Hippocampal formation (tissue), 2 donors: ENCODE measurements at places on chromosomes 4 and X.
A peak's percentile ranks its signal among the peaks of the same experiment; 100 is the strongest.

DNA sequence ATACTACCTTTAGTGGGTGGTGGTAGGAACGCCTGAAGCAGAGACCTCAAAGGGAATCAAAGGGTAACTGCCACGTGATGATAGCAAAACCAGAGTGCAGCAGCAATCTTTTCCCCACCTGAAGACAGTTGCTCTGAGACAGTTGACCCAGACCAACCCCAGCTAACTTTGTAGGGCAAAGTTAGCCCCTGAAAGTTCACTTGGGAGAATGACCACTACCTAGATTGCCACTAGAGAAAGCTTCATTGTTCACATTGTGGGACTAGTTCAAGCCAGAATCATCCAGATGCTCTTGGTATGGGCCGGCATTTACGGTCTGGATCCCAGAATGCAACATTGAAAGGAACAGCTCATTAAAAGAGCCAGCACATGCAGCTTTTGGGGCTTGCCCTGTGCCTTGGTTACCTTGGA lies 4.1 kb downstream of the SEPTIN6 start:
- no peak for DNase-seq

- DNase-seq = no peak
Observed at GRCh38 chr4:93908778-93909177, 80.2 kb downstream of the ATOH1 start.

GRCh38 chr4:44162538-44163270 lies 285.9 kb downstream of the KCTD8 start:
- DNase-seq = no peak

GRCh38 chr4:168731006-168731636 lies 234.3 kb downstream of the PALLD start:
- no peak for DNase-seq

GRCh38 chr4:143215873-143216272 lies 31.2 kb downstream of the USP38 start:
- DNase-seq = no peak

DNA sequence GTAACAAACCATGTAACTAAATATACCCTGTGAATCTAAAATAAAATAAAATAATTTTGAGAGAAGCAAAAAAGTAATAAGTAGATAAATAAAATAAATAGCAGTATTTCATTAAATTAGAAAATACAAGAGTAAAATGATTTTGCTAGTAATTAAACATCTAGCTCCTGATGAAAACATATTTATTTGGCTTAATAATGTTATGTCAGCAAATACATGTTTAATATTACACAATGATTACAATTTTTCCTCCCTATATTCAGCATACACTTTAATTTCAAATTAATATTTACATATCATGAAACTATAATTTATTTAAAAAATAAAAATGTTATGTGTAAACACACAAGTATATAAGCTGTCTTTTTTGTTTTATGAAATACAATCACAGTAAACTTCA lies 697.1 kb downstream of the GRID2 start:
- DNase-seq = no peak

- DNase-seq = no peak
Observed at GRCh38 chrX:119398974-119399771, at the start of gene SLC25A43. Gene SLC25A43, plus strand, starts transcription at chrX:119399336. Its CDS starts 68 bp downstream, at chrX:119399404.

GRCh38 chr4:143986180-143986579 lies 33.0 kb downstream of the GYPB start:
- DNase-seq = no peak

DNA sequence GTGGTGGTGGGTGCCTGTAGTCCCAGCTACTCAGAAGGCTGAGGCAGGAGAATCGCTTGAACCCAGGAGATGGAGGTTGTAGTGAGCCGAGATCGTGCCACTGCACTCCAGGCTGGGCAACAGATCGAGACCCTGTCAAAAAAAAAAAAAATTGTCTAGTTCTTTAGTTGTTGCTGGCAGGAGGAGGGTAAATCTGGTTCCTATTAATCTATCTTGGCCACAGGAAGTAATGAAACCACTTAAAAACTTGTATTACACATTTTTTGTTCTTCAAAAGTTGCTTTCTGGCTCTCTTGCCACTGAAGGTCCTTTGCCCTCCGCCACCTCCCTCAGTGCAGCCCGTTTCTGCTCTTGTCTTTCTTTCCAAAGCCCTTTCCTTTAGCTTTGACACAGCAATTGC lies 102.9 kb upstream of the ARSJ start:
- no peak for DNase-seq

DNA sequence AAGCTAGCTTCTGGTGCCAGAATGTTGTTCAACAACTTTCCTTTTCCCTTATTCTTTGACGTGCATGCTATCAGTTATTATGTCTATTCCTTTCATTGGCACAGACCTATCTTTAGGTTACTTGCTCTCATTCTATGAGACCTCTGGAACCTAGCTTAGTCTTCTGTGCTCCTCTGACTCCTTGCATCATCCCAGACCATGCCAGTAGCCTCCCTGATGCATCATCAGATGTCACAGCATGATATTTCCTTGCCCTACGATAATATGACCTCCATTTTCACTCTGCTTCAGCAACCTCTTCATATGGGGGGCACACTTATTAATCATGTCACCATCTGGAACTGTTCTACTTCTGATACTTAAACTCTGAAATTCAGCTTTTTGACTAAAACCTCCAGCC lies 37.2 kb downstream of the CLCN5 start:
- no peak for DNase-seq

- no peak for DNase-seq
Observed at GRCh38 chrX:105869701-105870100, 47.4 kb downstream of the NRK start.

DNA sequence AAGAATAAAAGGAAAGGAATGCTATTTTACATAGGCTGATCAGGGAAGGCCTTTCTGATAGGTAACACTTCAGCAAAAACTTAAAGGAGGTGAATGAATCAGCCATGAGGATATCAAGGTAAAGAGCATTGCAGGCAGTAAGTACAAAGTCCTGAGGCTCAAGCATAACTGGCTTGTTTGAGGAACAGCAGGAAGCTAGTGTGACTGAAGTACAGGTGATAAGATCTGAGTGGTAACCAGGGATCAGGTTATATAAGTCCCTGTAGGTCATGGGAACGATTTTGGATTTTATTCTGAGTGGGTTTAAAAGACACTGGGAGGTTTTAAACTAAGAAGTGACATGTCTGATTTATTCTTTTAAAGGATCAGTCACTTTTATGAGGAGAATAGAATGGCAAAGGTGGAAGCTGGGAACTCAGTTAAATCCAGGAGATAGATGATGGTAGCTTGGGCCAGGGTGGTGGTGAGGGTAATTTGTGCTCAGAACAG lies 47.1 kb upstream of the THOC2 start:
- DNase-seq = no peak

GRCh38 chrX:130393451-130394074 lies 8.1 kb upstream of the GPR119 start:
- DNase-seq = peak; percentile 56

- peak; percentile 44 for DNase-seq
Observed at GRCh38 chr4:106953036-106953705, 82.9 kb downstream of the DKK2 start.

GRCh38 chr4:88791274-88791673 lies 93.6 kb upstream of the NAP1L5 start:
- DNase-seq = no peak

- no peak for DNase-seq
Observed at GRCh38 chr4:132572210-132572609, 576.9 kb upstream of the PCDH10 start.

DNA sequence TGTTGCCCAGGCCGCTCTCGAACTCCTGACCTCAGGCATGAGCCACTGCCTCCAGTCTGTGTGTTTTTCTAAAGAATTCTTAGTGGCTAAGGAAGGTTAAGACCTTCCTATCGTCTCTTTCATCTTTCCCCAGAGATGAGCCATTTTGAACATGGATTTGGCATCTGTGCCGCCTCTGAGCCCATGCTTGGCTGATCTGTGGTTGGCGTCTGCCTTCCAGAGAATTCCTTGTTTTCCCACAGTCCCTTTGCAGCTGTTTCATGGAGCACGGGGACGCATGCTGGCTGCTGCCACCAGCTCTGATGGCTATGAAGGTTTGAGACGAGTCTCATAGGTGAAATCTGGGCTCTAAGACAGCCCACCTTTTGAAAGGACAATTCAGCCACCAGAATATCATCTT lies 60.4 kb downstream of the SHROOM2 start:
- no peak for DNase-seq

DNA sequence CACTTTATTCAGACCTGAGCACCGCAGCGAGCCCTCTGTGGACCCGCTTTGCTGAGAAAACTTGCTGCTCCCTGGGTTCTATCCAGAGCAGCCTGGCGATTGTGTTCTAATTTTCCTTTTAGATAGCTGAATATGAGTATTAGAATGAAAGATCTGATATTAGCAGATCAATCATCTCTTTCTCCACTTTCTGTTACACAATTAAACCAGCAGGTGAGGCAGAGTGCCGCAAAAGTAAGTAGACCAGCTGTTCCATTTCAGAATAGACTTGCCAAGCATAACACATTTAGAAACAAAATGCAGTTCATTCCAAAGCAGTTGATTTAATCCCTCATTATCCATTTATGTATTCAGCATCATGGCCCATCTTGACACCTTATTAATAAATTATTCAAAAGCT lies 58.6 kb downstream of the PALLD start:
- no peak for DNase-seq

DNA sequence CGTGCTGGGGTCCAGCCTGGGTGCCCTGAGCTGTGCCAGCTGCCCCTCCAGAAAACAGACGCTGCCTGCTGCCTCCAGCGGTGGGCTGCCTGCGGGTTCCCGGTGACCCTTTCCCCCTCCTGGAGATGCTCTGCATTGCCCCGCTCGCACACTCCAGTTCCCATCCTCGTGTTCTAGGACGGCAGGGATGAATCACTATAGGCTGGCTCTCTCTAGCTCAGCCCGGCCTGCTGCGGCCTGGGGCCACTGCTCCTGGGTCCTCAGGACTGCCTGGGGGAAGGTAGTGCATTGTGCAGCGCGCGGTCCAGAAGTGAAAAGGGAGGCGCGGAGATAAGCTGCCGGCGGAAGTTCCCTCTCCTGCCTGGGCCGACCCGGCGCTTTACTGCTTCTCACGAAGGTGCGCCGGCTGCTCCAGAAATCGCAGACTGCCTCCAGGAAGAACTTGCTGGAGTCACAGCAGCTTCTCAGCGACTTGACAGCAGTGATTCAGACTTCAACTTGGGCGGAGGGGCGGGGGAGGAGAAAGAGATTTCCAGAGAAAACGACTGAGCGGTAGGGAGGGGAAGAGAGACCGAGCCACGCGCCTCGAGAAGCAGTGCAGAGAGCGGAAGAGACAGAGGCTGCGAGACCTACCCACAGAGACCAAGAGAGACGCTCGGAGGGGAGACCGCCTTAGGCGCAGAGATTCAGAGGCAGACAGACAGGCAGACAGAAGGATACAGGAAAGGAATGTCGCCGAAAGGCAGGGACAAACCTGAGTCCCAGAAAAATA lies 6.7 kb upstream of the MSX1 start:
- DNase-seq = no peak

DNA sequence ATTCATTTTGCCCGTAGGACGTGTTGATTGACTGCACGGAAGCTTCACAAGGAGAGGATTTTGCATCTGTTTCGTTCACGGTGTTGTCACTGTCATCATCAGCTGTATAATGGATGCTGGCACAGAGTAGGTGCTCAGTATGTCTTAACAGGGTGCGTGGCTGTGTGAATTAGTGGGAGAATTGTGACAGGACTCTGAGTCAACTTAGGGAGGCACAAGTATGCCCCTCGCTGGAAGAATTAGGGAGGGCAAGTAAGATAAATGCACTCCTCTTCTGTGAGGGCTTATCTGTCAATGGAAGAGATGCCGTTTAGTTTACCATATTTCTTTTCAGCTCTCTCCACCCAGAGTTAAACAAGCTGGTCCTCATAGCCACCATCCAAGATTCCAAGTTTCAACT lies 107.2 kb downstream of the TRIML1 start:
- no peak for DNase-seq

GRCh38 chrX:2342281-2342688 lies 158.5 kb downstream of the DHRSX start:
- DNase-seq = no peak

GRCh38 chrX:53089224-53089842 lies 4.6 kb upstream of the KANTR start:
- DNase-seq = peak; percentile 58

DNA sequence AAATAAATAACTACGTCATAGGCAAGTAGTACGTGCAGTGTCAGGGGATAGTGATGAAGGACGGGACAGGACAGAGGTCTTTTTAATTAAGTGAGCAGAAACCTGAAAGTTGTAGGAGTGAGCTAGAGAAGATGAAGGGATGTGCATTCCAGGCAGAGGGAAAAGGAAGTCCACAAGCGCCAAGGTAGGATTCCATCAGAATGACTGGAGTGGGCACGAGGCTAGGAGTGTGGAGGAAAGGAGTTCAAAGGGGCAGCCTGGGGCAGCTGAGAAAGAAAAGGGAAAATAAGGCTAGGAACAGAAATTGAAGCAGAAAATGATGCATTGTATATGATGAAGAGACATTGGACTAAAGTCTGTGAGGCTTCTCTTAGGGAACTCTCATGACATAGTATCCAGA lies 192.2 kb upstream of the TLL1 start:
- DNase-seq = no peak

- DNase-seq = no peak
Observed at GRCh38 chr4:155564086-155564485, 102.6 kb upstream of the GUCY1A1 start.

GRCh38 chr4:47251348-47252135 lies 212.0 kb downstream of the COMMD8 start:
- DNase-seq = no peak

DNA sequence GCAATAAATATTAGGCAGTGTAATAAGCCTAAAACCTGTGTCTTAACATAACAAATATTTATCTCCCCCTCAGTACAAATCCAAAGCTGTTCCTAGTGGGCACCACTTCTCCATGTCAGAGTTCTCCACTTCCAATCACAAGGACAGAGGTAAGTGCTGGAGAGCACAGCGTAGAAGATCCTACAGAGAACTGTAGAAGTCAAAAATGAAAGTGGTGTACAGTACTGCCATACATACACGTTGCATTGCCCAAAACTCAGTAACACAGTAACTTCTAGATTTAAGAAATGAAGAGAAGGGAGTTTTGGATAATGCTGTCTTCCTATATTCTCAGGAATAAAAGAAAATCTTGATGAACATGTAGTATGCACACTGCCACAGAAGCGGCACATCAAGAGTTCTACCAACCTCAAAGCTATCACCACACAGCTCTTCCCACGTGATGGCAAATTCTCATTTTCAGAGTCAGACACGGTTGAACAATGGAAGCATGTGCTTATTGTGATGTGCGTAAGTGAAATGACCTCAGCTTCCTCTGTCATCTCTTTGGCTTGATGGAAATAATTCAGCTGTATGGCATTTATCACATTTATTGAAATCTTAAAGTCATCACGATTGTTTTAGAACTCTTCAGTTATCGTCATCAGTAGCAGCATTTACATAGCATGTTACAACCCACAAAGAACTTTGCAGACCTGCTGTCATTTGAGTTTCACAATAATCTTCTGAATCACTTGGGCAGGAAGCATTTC lies 27.1 kb upstream of the SPANXN4 start:
- no peak for DNase-seq

DNA sequence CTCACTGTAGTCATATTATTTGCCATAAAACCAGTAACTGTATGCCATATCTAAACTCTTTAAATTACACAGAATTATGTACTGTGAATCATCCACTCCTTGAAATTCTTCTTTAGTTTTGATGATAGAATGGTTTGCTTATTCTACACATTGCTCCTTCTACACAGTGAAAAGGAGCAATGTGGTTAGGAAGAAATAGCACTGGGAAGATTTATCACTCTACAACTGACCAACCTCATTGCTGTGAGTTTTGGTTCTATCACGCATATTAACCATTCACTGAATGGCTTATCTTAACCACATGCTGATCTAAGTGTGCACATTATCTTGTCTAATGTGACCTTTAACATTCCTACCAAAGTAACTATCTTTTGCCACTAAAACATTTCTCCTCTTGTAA lies 415.7 kb upstream of the NDST4 start:
- no peak for DNase-seq

- DNase-seq = peak; percentile 81
Observed at GRCh38 chr4:76198411-76199237, 15.0 kb downstream of the SCARB2 start.
